ENCODE measurements at places on chromosomes 12 and 14.

- no peak for DNase-seq
These were observed 82.4 kb downstream of the CRADD start for GRCh38 chr12:93759512-93760081.

DNA sequence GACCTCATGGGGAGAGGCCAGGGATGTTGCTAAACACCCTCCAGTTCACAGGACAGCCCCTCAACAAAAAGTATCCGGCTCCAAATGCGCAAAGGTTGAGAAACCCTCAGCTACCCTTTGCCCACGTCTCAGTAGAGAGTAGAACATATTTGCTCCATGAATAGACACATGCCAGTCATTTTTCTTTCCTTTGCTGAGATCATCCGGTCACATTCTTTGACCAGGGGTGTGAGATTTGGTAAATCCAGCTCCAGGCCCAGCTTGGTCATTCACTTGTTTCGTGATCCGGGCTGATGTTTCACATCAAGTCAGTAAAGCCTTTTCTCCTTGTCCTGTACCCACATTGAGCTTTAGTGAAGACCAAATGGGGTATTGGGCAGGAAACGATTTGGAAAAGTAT lies 83.6 kb upstream of the LHX5 start:
- no peak for DNase-seq

DNA sequence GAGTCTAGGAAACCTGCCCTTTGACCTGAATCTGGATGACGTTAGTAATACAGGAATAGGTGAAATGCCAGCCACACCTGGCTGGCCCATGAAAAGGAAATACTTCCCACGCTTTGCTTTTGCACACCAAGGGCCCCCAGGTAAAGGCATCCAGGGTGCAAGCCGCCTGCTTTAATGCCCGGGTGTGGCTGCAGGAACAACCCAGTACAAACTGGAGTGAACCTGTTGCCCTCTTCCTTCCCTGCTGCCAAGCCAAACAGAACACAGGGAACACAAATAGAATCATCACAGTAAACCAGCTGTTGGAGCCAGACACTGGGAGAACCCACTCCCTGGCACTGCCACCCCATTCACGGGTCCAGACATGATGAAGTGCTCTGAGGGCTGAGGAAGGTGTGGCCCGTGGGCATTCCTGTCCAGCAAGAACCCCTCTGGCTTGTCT lies 24.2 kb upstream of the FOS start:
- DNase-seq, result no peak

DNA sequence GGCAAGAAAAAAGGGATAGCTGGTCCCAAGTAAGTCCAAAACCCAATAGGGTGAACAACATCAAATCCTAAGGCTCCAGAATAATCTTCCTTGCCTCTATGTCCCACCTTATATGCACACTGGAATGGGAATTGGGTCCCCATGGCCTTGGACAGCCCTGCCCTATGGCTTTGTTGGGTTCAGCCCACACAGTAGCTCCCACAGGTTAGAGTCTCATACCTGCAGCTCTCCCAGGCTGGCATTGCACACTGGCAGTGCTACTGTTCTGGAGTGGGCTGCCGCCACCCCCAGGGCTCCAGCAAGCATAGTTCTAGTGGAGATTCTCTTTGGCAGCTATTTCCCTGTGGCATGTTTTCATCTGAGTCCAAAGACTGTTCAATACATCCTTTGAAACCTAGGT lies 352.4 kb upstream of the CLEC14A start:
- DNase-seq, result no peak

- no peak for DNase-seq
These were observed 38.4 kb upstream of the G2E3 start for GRCh38 chr14:30520536-30520935.

- DNase-seq, result no peak
These were observed 50.4 kb downstream of the MYRFL start for GRCh38 chr12:69875416-69875935.

Data from activated CD8-positive, alpha-beta memory T cell treated with anti-CD3 and anti-CD28 coated beads for 1 hour (primary cell).